HFFc6 (cell line): ENCODE measurements at places on chromosomes 12 and 14. TPM values are rescaled to one million over a fixed set of nuclear protein-coding genes. Genes with fewer than 3 reads are reported as not detected.
A peak's percentile ranks its signal among the peaks of the same experiment; 100 is the strongest.

DNA sequence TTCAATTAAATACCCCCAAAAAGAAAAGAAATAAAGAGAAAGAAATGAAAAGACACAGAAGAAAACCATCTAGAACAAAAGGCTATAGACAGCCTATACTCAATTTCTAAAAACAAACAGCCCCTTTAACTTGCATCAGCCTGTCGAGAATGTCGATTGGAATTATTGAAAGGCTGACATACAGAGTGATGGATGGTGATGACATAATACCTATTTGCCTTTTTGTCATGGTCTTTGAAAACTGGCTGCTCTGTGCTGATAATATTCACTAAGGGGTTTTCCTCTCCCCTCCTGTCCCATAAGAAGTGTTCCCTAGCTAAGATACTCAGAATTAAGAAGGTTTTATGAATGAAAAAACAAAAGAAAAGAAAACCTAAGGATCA is 393.7 kb downstream of the SOX5 start:
- H3K27ac ChIP-seq = no peak overlapping the region
- no peak overlapping the region for H3K4me3 ChIP-seq
- H3K27me3 ChIP-seq = no peaks in the 10 kb centered on the region
- H3K4me1 ChIP-seq = no peaks in the 10 kb centered on the region

- no peak overlapping the region for H3K4me3 ChIP-seq
- peaks cover 30% of the 10 kb centered on the region for H3K4me1 ChIP-seq
- no peaks in the 10 kb centered on the region for H3K36me3 ChIP-seq
- H3K27me3 ChIP-seq = peaks cover 2% of the 10 kb centered on the region; the same call in 1 of the 2 replicates
Observed at GRCh38 chr12:109860977-109861376, 19.4 kb downstream of the GLTP start.

DNA sequence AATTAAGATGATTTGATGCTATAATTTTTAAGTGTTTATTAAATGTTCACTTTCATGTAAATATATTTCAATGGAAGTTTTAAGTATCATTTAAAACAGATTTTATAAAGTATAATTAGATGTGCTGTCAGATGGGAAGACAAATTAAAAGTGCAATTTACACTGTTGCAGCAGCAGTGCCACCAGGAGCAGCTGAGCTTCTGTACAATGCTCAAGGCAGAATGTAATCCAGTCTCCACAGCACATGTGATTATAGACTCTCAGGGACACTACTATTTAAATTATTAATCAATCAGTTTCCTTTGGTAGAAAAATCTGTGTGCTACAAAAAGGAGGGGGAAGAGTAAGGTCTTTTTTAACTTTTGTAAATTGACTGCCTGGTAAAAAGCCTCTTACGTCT is 285.7 kb upstream of the USP15 start:
- no peak overlapping the region for H3K27ac ChIP-seq
- DNase-seq = no peak
- no peak overlapping the region for H3K4me3 ChIP-seq
- H3K36me3 ChIP-seq = no peaks in the 10 kb centered on the region
- no peaks in the 10 kb centered on the region for H3K4me1 ChIP-seq
- H3K27me3 ChIP-seq = no peaks in the 10 kb centered on the region

Gene ARHGAP9
- 0.11 to 0.29 TPM (median 0.24 TPM) in 3 replicates for total RNA-seq

GRCh38 chr14:72291908-72292688 is 359.9 kb downstream of the RGS6 start:
- no peak overlapping the region for H3K27ac ChIP-seq
- DNase-seq = peak; percentile 71
- H3K36me3 ChIP-seq = no peaks in the 10 kb centered on the region
- peak overlapping the region; percentile 72 for H3K4me3 ChIP-seq
- peaks cover 5% of the 10 kb centered on the region; the same call in 1 of the 2 replicates for H3K4me1 ChIP-seq
- peaks cover 7% of the 10 kb centered on the region for H3K27me3 ChIP-seq

GRCh38 chr12:20128928-20129327 is 239.4 kb upstream of the PDE3A start:
- no peak for DNase-seq
- no peaks in the 10 kb centered on the region; the same call in 1 of the 2 replicates for H3K36me3 ChIP-seq
- H3K4me3 ChIP-seq = no peak overlapping the region
- no peak overlapping the region for H3K27ac ChIP-seq
